ENCODE measurements at places on chromosomes 6 and 20.

- DNase-seq, result no peak
Observed at GRCh38 chr6:118012944-118013343, 105.9 kb downstream of the SLC35F1 start.

DNA sequence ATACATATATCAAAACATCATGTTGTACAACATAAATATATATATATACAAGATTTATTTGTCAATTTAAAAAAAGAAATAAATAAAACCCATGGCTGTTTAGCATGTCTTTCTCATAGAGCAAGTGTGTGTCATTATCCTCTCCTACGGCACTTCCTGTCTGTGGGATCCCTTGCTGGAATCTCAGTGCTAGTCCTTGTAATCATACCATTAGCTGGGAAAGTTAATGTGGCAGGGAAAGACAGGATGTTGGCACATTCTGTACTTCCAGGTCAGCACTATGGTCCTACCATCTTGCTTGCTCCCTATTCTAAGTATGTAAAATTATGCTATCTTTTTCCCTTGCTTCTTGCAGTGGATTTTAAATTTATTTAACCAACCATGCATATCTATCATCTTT lies 9.5 kb upstream of the SLC17A3 start:
- no peak for DNase-seq

GRCh38 chr20:57808264-57809070 lies 98.7 kb upstream of the PMEPA1 start:
- no peak for DNase-seq

DNA sequence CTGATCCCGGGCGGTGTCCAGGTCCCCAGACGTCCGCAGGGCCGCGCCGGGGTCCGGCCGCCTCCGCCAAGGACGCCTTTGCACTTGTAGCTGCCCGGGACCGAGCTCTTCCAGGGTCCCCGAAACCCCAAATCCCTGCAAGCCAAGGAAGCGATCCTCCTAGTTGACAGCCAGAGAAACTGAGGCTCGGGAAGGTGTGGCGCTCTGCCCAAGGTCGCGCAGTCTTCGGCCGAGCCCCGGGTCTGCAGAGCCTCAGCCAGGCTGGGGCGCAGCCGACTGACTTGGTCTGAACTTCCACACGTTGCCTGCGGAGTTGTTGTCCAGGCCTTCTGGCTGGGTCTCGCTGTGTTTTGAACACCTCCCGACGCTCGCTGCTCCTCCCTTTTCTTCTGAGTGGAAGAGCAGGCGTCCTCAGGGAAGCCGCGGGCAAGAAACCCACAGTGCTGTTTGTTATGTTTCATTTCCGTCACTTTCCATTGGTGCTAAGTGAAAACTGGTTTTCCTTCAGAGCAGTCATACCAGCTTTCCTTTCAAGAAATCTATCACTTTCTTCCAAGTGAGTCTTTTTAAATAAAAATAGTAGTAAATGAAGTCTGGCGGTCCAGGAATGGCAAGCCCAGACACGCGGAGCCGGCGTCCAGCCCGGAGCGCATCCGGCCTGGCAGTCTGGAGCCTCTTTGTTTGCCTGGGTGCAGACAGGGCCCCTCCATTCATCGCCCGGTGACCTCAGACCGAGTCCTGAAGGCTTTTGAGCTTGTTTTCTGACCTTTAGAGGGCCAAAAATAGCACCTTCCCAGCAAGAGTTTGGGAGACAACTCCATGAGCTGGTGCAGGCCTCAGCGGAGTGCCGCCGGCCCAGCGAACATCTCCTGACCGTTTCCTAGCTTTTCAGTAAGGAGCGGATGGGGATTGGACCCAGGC lies 698 bp downstream of the FAM210B start:
- peak; percentile 52 for DNase-seq

DNA sequence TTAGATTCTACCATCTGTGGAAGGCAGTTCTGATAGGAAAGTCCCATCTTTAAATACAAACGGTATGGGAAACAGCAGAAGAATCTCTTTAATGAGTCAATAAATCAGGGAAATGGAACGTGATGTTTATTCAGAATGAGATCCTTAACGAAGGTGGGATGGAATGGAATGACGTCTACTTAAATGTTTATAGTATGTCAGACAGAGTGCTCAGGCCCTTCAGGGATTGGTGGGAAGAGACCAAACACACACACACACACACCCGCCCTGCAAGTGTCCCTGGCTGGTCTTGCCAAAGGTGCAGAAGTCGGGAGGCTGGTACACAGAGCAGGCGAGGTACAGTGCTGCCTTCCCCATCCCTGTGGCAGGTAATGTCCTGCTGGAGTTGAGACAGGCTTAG lies 164.0 kb downstream of the FARS2 start:
- DNase-seq, result no peak

GRCh38 chr20:63347081-63347741 lies 13.9 kb downstream of the CHRNA4 start:
- DNase-seq, result no peak

- no peak for DNase-seq
Observed at GRCh38 chr6:46898006-46898405, 23.7 kb downstream of the ADGRF5 start.

DNA sequence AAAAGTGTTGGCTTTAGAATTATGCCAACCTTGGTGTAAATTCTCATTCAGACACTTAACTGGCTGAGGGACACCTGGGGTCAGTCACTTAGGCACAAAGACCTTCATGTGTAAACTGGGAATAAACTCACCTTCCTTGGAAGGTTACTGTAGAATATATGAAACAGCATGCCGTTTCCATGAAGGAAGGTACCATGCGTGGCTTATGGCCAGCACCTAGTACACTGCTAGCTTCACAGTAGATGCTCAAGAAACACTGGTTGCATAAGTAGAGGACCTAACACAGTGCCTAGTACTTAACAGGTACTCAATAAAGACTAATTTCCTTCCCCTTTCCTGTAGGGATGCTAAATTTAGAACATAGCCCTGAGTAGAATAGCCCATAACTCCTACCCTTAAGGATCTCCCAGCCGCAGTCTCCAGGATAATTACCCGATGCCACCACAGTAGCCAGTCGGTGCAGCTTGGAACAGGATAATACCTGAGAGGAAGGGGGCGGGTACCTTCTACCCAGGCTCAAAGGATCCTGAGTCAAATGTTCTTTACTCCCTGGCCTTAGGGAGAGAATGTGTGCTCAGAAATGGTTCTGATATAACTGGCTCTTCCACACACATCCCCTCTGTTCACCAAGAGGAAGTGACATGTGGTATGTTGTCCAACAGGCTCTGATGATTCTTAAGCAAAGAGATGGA lies 3.6 kb downstream of the BCL2L1 start:
- DNase-seq, result peak; percentile 32

DNA sequence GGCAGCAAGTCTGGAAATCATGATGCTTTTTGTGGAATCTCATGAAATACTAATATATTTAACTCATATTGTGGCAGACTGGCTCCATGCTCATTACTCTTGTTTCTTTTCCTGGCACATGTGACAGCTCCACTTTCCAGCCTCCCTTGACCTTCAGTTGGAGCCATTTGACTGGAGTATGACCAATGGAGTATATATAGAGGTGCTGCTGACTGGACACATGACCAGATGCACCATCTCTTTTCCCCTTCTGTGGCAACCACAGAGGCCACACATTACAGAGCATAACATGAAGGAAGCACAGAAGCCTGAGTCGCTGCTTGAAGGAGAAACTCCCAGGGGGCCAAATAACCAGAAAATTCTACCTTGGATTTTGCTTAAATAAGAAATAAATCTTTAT lies 77.4 kb downstream of the MKKS start:
- DNase-seq, result no peak

GRCh38 chr6:39495640-39496039 lies 173.1 kb upstream of the KCNK16 start:
- no peak for DNase-seq

- no peak for DNase-seq
Observed at GRCh38 chr6:139943391-139943790, 568.9 kb upstream of the CITED2 start.

- no peak for DNase-seq
Observed at GRCh38 chr6:124487623-124488431, 474.4 kb upstream of the RNF217 start.

DNA sequence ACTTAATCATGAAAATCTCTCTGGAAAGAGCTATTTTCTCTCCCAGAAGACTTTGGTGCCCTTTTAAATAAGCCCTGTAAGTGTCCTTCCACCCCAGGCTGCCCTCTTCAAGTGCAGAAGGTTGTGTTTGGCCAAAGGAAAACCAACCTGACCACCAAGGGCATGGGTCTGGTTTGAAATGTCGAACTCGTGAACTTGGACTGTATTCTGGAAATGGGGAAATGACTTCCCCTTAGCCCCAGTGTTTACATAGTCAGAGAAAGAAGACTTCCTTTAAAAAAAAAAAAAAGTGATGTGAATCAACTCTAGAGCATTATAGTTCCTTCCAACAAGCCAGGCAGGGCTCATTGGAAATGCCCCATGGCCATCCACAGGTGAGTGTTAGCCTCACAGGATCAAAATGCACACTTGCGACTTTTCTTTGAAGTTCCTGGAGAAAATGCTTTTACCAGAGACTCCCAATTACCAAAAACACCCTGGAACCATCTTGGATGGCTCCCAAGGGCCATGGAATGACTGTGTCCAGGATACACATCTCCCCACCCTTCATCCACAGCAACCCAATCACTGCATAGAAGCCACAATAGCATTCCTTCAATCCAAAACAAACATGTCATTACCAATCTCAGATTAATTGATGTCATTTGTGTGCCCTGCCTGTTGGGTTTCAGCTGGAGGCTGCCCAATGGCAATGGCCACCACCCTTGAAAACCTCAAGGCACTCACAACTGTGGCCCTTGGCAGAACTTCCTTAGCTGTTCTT lies 133.8 kb downstream of the CLIC5 start:
- DNase-seq, result no peak

Data from RPMI8226 (cell line).